ENCODE measurements at places on chromosomes 1 and 21. TPM values are rescaled to one million over a fixed set of nuclear protein-coding genes. Genes with fewer than 3 reads are reported as not detected.

DNA sequence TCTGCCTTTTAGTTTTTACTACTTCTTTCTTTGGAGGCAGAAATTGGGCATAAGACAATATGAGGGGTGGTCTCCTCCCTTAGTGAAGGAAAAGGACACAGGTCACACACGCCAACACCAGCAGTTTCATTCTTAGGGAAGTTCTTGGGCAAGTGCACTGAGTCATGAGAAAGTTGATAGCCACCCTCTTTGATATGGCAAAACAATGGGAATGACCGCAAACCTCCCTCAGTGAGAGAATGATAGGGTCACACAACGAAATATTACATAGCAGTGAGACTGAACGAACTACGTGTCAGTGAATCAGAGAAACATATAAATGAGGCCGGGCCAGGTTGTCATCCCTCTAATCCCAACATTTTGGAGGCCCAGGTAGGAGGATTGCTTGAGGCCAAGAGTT, 20.0 kb downstream of the IL6R start:
- no peaks in the 10 kb centered on the region for H3K27me3 ChIP-seq
- peaks cover 8% of the 10 kb centered on the region for H3K4me1 ChIP-seq
- H3K4me3 ChIP-seq = no peak overlapping the region
- H3K36me3 ChIP-seq = no peaks in the 10 kb centered on the region

DNA sequence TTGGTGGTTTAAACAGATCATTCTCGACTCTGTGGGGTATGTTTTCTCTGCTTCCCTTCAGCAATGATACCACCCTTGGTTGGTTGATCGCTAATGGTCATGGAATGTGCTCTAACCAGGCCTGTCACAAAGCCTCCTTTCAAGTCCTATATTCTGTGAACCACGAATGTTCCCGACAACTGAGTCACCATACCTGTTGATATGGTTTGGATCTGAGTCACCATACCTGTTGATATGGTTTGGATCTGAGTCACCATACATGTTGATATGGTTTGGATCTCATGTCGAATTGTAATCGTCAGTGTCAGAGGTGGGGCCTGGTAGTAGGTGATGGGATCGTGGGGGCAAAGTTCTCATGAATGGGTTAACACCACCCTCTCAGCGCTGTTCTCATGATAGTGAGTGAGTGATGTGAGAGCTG, 10.2 kb upstream of the CAMK2N1 start:
- H3K27ac ChIP-seq = no peak overlapping the region
- H3K4me1 ChIP-seq = no peaks in the 10 kb centered on the region
- no peak for DNase-seq
- H3K36me3 ChIP-seq = peaks cover 11% of the 10 kb centered on the region
- no peaks in the 10 kb centered on the region for H3K27me3 ChIP-seq

The AADACL4 gene
- not detected for total RNA-seq

- H3K4me1 ChIP-seq = no peaks in the 10 kb centered on the region
- no peaks in the 10 kb centered on the region for H3K36me3 ChIP-seq
- H3K4me3 ChIP-seq = no peak overlapping the region
These were observed 222.4 kb upstream of the ESRRG start for GRCh38 chr1:216945538-216946080.

The C1orf232 gene
- total RNA-seq = not detected

GRCh38 chr1:235863699-235864093, 3.0 kb downstream of the LYST start:
- DNase-seq = no peak
- peaks cover 5% of the 10 kb centered on the region for H3K4me1 ChIP-seq
- H3K36me3 ChIP-seq = no peaks in the 10 kb centered on the region
- H3K27ac ChIP-seq = no peak overlapping the region
- no peaks in the 10 kb centered on the region for H3K27me3 ChIP-seq
- H3K4me3 ChIP-seq = no peak overlapping the region

- H3K27me3 ChIP-seq = no peaks in the 10 kb centered on the region
- peaks cover 7% of the 10 kb centered on the region for H3K4me1 ChIP-seq
- H3K36me3 ChIP-seq = peaks cover 52% of the 10 kb centered on the region
- no peak overlapping the region for H3K27ac ChIP-seq
- no peak for DNase-seq
- no peak overlapping the region for H3K4me3 ChIP-seq
These were observed 96.6 kb downstream of the RAVER2 start for GRCh38 chr1:64841330-64842065.

The FMO2 gene
- total RNA-seq = not detected

DNA sequence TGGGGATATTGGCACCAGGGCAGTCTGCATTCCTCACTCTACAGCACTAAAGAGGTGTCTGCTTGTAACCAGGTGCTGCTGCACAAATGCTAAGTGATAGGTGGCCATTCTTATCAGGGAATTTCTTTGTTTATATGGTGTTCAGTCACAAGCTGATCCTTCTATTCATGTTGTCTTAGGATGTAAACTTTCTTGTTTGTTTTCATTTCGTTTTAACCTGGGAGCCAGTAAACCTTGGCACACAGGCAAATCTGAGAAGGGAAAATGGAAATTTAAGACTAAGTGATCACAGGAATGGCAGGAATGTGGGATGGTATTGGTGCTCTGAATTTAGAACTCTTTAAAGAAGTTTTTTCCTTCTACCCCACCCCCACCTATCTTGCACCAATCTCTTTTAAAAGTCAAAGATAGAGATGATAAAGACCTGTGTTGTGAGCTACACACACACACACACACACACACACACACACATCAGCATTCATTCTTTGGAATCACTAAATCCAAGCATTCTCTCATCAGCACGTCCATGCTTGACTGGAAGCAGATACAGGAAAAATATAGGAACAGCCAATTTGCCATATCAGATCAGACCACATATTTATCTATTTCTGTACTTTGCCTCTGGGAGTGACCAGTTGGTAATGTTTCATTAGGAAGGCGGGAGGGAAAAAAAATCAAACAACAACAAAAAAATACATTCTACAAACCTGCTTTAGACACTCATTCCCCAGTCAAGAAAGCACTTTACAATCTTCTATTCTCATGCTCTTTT, 451.4 kb upstream of the ADGRL2 start:
- no peaks in the 10 kb centered on the region for H3K36me3 ChIP-seq
- H3K4me1 ChIP-seq = no peaks in the 10 kb centered on the region
- H3K27ac ChIP-seq = no peak overlapping the region

DNA sequence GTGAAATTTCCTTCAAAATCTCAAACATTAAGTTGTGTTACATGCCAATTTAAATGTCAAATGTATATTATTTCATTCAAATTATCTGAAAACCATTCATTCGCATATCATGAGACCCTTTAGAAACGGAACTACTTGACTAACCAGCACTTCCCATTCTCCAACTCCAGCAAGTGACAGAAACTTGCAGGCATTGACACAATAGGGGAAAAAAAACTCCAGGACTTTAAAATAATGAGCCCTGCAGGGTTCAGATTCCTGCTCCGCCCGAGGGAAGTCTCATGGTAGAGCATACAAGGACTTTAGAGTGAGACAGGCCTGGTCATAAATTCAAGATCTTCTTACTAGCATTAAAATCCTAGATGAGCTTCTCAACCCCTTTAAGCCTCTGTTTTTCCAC, 138.9 kb downstream of the NR5A2 start:
- no peak for DNase-seq
- no peaks in the 10 kb centered on the region for H3K4me1 ChIP-seq
- H3K36me3 ChIP-seq = no peaks in the 10 kb centered on the region
- no peak overlapping the region for H3K27ac ChIP-seq
- no peaks in the 10 kb centered on the region for H3K27me3 ChIP-seq
- no peak overlapping the region for H3K4me3 ChIP-seq

DNA sequence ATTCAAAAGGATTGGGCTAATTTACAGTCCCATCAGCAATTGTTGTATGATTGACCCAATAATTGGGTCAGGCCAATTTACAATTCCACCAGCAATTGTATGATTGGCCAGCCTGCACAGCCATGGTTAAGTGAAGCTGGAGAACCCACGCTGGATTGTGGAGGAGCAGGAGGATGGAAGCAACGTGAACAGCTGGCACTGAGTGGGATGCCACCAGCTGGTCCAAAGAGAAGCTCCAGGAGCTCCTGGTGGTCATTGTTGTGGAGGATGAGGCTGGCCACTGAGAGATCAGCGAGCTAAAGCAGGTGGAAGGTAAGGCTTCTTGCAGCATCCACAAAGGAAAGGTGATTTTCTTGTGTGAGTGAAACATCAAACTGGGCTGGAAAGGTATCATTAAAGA, 23.2 kb upstream of the EFCAB14 start:
- peaks cover 2% of the 10 kb centered on the region for H3K27me3 ChIP-seq
- no peak overlapping the region for H3K27ac ChIP-seq
- no peaks in the 10 kb centered on the region for H3K4me1 ChIP-seq
- no peak overlapping the region for H3K4me3 ChIP-seq

- no peak for DNase-seq
- H3K27me3 ChIP-seq = no peaks in the 10 kb centered on the region
- no peaks in the 10 kb centered on the region for H3K36me3 ChIP-seq
These were observed 220.3 kb upstream of the NFIA start for GRCh38 chr1:60861961-60862567.

DNA sequence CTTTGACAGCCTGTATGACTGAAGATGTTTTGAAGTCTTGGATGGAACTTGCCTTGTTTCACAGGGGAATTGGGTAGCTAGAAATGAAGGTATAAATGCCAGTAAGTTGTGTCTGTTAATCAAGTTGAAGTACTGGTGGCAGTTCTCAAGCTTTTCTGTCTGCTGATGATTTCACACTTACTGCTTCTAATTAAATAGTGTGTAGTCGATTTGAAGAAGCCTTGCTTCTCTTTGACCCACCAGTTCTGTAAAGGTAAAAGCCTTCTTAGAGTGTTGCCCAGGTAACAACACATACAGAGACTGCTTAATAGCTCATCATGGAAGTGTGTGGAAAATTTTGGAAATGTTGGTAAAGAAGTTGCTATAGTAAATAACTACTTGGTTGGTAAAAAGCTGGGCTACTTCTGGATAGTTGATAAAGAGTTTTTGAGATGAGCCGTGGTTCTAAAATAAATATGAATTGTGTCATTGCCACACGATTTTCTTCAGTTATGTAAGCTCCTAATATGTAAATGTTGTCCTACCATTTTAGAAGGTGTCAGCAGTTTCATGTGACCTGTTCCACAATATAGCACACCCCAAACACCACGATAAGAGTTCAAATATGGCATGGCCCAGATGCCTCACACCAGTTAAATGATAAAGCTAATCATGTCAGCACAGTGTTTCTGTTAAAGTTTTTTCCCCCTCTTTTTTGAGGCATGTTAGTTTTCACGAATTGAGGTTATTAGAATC, 7.4 kb downstream of the RABGAP1L start:
- peaks cover 40% of the 10 kb centered on the region for H3K4me1 ChIP-seq
- peak overlapping the region; percentile 80 for H3K27ac ChIP-seq
- peak overlapping the region; percentile 66 for H3K4me3 ChIP-seq
- H3K36me3 ChIP-seq = no peaks in the 10 kb centered on the region
- H3K27me3 ChIP-seq = no peaks in the 10 kb centered on the region

DNA sequence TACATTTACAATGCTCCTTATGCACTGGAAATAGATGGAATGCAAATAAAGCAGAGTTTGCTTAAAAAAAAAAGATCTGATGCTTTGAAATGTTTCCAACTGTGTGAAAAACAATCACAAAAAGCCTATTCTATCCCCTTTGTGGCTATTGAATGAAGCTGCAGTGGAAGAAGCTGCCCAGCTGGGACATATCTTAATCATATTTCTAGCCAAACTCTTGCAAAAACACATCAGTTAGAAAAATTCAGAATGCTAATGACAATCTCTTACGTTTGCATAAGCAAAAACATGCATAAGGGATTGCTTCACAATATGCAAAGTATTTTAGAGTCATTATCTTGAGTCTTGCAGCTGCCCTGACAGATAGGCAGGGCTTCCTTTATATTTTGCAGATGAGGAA, 526.4 kb upstream of the USP24 start:
- DNase-seq = no peak
- no peak overlapping the region for H3K27ac ChIP-seq
- H3K36me3 ChIP-seq = no peaks in the 10 kb centered on the region
- H3K27me3 ChIP-seq = no peaks in the 10 kb centered on the region

DNA sequence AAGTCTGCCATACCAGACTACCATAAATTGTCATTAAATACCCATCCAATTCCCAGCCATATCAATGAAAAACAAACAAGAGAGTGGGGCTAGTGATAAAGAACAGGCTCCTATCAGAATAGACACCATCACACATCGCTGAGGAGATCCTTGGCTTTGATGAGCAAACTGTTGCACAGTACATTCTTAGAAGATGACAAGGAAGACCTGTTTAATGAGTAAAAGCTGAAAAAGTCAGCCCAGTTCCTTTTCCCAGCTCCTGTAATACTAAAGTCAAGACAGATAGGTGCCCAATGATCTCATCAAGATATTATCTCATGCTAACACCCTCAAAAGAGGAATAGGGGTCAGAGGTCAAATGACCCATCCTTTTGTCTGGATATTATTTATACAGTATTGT, 164.5 kb upstream of the COA6 start:
- no peak for DNase-seq
- no peak overlapping the region for H3K4me3 ChIP-seq
- no peaks in the 10 kb centered on the region for H3K36me3 ChIP-seq
- H3K27ac ChIP-seq = no peak overlapping the region
- peaks cover 11% of the 10 kb centered on the region for H3K4me1 ChIP-seq

The CFAP107 gene
- not detected for total RNA-seq

GRCh38 chr21:25717491-25718147, 17.1 kb downstream of the ATP5PF start:
- H3K27me3 ChIP-seq = no peaks in the 10 kb centered on the region
- no peaks in the 10 kb centered on the region for H3K4me1 ChIP-seq

DNA sequence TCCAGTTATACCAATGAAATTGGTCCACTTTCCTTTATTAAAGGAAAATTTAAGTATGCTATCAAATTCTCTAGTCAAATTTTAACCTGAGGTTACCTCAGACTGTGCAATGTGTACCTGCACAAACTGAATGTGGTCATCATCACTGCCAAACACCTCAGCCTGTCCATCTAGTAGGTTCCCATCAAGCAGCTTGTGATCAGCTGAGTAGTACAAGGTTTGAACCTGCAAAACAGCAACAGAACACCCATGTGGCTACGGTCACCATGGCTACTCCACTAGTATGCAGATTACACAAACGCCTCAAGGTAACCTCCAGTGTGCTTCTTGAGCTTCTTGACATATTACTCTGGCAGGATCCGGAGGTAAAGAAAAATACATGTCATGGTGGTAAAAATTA, 11.6 kb downstream of the IVNS1ABP start:
- H3K4me1 ChIP-seq = no peaks in the 10 kb centered on the region
- H3K27me3 ChIP-seq = no peaks in the 10 kb centered on the region
- H3K36me3 ChIP-seq = peaks cover 30% of the 10 kb centered on the region
- DNase-seq = no peak
- no peak overlapping the region for H3K4me3 ChIP-seq

The LRRC3 gene
- total RNA-seq = 0.31 TPM

GRCh38 chr1:201741763-201742342, 87.1 kb upstream of the IPO9 start:
- H3K4me3 ChIP-seq = no peak overlapping the region
- peaks cover 6% of the 10 kb centered on the region for H3K4me1 ChIP-seq
- no peak for DNase-seq
- no peaks in the 10 kb centered on the region for H3K36me3 ChIP-seq
- H3K27me3 ChIP-seq = no peaks in the 10 kb centered on the region

DNA sequence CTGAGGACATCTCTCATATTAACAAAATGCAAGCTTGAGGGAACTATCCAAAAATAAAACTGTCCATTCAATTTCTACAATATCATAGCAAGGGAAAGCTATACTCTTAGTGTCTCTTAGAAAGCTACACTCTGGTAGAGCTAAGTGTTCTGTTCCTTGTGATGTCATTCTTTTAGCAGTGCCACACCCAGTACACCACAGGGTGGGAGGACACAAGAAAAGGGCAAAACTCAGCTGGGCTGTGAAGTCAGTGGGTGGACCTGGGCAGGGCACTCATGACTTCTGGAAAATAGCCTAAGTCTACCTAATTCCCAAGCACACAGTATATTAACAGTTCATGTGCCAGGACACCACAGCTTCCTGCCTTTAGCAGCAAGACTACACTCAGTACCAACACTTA, 42.2 kb upstream of the TNFSF4 start:
- no peak for DNase-seq
- H3K27me3 ChIP-seq = no peaks in the 10 kb centered on the region
- no peaks in the 10 kb centered on the region for H3K36me3 ChIP-seq
- no peak overlapping the region for H3K4me3 ChIP-seq
